Neural progenitor cell (in vitro differentiated cells): ENCODE measurements at places on chromosomes 6 and 20. TPM values are rescaled to one million over a fixed set of nuclear protein-coding genes. Genes with fewer than 3 reads are reported as not detected.

DNA sequence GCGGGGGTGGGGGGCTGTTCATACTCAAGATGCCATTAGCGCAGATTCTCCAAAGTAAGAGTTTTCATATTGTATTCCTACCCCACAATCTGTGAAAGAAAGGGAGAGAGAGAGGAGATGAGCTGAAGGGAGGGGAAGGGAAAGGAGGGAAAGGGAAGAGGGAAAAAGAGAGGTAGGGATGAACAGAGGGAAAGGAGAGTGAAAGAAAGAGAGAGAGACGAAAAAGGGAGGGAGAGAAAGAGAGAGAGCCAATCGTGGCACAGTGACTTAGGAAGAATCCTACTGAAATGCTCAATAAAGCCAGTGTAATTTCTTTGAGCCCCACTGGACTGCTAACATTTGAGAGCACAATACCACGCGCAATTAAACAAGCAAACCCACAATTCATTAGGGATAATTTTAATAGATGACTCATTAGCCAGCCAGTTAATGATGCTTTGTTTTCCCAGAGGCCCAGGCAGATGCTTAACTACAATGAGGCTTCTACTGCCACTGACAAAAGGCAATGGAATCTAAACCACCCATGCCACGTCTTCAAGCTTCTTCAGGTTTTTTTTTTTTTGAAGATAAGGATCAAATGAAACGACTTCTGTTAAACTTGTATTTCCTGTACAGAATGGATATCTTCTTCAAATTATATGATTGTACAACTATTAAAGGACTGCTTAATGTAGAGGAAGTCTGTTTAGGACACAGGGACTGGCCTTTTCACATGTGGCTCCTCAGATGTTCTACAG lies 306.8 kb downstream of the FOXC1 start:
- DNase-seq: no peak

DNA sequence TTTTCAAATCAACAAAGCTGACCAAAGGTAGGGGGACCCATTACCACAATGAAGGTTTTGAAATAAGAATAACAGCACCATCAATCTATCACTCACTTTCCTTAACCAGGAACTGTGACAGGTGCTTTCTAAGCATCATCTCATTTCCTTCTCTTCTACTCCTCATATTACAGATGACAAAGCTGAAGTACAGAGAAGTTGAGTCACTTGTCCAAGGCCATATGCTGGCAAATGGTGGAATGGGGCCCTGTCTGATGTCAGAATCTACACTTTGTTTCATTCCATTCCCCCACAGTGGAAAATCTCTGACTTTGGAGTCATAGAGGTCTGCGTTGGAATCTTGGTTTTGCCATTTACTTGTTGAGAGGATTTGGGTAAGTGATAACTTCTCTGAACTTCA lies 222.5 kb upstream of the LRFN2 start:
- no peak for DNase-seq

DNA sequence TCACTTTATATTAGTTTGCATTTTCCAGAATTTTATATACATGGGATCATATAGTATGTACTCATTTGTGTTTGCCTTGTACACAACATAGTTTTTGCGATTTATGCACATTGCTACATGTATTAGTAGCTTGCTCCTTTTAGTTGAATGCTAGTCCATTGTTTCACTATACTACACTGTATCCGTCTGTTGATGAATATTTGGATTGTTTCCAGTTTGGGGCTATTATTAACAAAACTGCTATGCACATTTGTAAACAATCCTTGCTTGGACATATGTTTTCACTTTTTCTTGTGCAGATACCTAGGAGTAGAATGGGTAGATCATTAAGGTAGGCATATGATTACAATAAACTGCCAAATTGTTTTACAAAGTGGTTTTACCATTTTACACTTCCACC lies 3.9 kb upstream of the LRRC1 start:
- DNase-seq: no peak

DNA sequence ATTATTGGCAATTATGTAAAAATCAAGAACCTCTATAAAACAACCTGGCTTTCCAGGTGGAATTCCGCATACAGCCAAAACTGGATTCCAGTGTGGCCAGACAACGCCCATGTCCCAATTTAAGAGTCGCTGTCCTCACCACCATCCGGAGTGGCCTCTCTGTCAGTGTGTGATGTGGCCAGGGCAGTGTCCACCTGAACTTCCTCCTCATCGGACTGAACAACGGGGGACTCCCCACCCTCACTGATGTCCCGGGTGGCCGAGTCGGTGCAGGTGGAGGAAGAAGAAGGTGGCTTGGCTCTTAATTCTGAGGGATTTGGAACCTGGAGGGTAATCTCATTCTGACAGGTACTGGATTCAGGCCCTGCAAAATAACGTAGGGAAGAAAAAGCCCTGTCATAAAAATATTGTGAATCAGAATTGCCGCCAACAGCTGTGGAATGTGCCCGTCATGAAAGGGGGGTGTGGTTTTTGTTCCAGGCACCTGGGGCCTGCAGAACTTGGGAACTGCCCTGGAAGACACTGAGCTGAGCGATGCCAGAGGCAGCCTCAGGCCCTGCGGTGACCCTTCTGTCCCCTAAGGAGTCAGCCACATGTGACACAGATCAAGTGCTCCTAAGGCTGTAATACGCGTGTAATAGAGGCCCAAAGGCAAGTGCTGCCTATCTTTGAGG lies 139.8 kb downstream of the DTNBP1 start:
- no peak for DNase-seq

SLC22A2 gene
- not detected in 2 replicates for total RNA-seq

MATN4 gene
- total RNA-seq: 0.06 TPM in 1 of 2 replicates, not detected in the other

DNA sequence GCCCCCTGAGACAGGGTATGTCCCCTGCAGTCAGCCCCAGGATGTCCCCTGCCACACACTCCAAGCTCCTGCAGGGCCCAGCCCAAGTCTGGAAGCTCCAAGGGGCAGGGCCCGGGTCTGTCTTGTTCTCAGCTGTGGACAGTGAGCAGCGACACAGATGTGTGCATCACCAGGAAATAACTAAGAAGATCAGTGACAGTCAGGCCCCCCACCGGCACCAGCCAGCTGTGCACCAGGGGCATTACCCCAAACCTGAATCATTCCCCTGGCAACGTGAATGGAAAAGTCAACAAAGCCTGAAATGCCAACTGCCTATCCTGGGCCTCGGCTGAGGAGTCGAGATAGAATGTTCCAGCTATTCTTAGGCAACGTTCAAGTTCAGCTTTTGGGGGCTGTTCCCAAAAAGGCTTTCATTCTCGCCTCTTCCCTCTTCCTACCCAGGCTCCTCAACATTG lies 105.0 kb downstream of the PREX1 start:
- no peak for DNase-seq

- DNase-seq: no peak
These were observed 140.3 kb downstream of the DLL1 start for GRCh38 chr6:170150590-170150945.

GRCh38 chr6:722077-722524 lies 29.2 kb upstream of the EXOC2 start:
- peak; percentile 88 for DNase-seq

DNA sequence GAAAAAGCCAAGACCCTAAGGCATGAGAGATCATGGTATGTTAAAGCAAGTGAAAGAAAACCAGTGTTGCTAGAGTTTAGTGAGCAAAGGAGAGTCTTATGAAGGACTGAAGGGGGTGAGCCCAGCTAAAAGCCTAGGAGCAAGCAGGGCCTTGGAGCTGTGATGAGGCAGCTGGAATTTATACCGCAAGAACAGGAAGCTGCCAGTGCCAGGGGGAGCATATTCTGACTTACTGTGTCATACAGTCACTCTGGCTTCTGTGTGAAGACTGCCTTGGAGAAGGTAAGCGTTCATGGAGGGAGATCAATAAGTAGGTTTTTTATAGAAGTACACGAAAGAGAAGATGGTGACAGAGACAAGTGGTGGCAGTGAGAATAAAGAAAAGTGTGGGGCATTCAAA lies 308.9 kb upstream of the THEMIS start:
- no peak for DNase-seq

DNA sequence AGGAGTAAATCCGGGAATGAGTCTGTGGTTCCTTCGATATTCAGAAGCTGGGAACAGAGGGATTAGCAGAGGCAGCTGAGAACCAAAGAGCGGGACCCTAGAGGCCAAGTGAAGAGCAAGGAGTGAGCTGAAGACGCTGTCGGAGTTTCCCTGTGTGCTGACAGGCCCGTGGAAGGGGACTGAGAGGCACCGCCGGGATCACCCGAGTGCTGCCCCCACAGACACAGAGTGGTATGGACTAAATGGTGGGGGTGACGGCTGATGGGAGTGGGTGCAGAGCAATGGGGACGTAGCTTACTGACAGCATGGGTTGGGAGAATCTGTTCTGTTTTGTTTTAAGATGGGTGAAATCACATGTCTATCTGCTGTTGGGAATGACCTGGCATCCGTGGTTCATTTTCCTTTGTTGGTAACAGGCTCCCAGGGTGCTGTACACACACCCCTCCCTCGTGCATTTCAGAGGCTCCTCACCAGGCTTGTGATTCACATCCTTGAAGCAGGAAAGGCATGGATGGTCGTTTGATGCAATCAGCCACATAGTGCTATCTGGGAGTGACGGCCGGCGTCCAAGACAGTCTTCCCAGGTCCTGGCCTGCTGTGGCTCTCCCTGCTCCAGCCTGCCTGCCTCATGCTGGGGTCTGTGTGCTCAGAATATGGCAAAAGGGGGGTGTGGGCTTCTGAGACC lies 97.4 kb downstream of the THBS2 start:
- no peak for DNase-seq

- no peak for DNase-seq
These were observed 15.0 kb downstream of the PARD6B start for GRCh38 chr20:50746138-50746940.

DNA sequence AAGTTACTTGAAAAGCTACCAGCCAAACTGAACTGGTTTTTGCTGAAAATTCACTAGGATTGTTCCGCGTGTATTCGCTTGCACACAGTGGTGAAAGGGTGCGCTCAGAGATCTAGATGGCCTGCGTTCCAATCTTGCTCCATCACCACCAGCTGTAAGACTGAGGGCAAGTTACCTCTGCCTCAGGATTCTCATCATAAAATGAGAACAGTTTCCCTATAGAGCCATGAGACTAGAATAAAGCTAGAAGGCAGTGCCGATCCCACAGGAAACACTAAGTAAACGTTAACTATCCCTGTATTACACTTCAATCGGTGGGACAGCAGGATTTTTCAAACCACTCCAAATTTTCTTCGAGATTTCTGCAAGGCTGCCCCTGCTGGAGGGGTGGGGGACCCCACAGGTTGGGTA lies 838 bp downstream of the AHCY start:
- DNase-seq: peak; percentile 6

RCAN2 gene
- 5.8 and 6.7 TPM in 2 replicates for total RNA-seq

GRCh38 chr20:41187668-41188067 lies 50.3 kb downstream of the PLCG1 start:
- DNase-seq: no peak

SSTR4 gene
- not detected in 2 replicates for total RNA-seq

DYNLT2 gene
- 3.3 and 4.7 TPM in 2 replicates for total RNA-seq

TSPO2 gene
- not detected in 2 replicates for total RNA-seq

GRCh38 chr6:122681705-122682104 lies 71.5 kb downstream of the PKIB start:
- no peak for DNase-seq

DNA sequence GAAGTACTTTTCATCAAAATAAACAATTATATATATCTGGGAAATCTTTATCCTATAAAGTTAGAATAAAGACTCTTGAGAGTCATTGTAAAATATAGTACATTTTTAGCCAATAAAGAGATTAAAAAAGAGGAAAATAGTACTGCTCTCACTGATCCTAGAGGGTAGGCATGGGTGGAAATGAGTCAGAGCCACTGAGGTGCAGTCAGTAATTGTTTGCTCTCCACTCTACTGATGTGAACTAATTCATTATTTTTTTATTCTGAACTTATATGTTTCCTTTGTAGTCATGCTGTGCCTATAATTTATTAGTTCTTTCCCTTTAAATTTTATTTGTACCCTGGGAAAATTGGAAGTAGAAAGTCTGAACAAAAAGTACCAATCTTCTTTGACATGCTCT lies 1359.4 kb upstream of the GJE1 start:
- no peak for DNase-seq

- peak; percentile 70 for DNase-seq
These were observed at the start of gene METTL24 for GRCh38 chr6:110357664-110358552. Gene METTL24 (minus strand): TSS chr6:110358349. CDS start chr6:110358272, 77 bp downstream.

DNA sequence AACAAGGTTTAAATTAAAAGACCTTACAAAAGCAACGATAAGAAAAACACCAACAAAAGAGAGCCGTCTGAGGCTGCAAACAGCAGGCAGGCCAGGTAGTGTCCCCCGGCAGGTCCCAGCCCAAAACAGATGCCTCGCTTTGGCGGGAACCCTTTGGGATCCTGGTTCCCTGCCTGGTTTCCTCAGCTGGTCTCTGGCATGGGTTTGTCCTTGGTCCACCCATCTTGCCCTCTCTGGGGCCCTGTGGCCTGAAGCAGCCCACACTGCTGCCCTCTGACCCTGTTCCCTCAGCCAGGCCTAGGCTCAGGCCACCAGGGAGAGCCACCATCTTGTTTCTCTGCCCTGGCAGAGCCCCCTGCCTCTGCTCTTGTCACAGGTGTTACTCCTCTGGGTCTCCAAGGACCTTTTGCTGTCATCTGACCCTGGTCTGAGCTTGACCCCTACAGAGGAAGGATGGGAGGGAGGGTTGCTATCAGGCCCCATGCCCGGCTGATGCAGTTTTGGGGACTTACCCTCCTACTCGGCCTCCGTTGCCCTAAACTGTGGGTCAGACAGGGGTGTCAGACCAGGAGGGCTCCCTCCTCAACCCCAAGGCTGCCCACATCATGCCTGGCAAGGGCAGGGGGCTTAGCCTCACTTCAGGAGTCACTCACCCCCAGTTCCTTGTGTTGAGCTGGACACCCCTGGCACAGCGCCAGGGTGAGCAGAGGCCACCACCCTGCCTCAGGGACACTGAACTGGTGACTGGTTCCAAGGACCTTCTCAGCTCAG lies 30.6 kb upstream of the GRM4 start:
- DNase-seq: no peak

GRCh38 chr6:151044465-151045441 lies 179.3 kb downstream of the MTHFD1L start:
- DNase-seq: peak; percentile 52

- DNase-seq: no peak
These were observed 97.4 kb downstream of the PHACTR1 start for GRCh38 chr6:12814015-12814414.

GRCh38 chr6:84912472-84913322 lies 148.3 kb upstream of the TBX18 start:
- no peak for DNase-seq

GRCh38 chr6:110731196-110731595 lies 84.1 kb downstream of the CDK19 start:
- no peak for DNase-seq

DNA sequence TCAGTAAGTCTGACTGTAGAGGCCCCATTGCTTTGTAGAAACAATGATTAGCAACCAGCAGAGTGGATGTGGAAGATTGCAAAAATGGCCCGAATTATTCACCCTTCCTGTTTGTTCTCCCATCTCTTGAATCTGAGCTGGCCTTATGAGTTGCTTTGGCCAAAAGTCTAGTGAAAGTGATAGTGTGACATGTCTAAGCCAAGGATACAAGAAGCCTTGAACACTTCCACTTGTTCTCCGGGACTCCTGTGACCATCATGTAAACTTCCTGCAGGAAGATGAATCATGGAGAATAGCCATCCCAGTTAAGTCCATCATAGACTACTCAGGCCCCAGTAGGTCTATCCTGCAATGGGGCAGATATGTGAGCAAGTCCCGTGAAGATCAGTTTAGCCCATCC lies 252.0 kb upstream of the JAG1 start:
- DNase-seq: no peak

GRCh38 chr6:28980137-28980851 lies 24.8 kb downstream of the ZNF311 start:
- DNase-seq: peak; percentile 72

GRCh38 chr20:63073738-63074065 lies 66.9 kb upstream of the BHLHE23 start:
- DNase-seq: no peak
